Umbilical cord (tissue), 2 donors: ENCODE measurements at places on chromosomes 3 and 15.

DNA sequence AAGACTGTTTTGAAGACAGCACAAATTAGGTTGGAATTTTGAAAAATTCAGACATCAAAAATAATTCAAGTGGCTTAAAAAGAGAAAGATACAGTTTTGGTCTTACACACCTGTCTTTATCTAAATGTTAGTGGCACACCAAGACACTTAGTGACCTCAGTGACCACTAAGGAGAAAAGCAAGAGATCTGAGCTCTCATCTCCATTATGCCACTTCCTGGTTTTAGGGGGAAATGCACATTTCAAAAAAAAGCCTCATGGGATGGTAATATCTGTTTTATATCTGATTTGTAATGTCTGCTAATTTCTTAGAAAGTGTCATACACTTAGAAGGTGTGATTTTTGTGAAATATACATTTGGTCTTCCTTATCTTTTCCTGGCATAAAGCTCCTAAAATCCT lies 16.4 kb downstream of the IL12A start:
- no peak for DNase-seq

GRCh38 chr3:194105292-194105691 lies 30.7 kb upstream of the HES1 start:
- DNase-seq: no peak

DNA sequence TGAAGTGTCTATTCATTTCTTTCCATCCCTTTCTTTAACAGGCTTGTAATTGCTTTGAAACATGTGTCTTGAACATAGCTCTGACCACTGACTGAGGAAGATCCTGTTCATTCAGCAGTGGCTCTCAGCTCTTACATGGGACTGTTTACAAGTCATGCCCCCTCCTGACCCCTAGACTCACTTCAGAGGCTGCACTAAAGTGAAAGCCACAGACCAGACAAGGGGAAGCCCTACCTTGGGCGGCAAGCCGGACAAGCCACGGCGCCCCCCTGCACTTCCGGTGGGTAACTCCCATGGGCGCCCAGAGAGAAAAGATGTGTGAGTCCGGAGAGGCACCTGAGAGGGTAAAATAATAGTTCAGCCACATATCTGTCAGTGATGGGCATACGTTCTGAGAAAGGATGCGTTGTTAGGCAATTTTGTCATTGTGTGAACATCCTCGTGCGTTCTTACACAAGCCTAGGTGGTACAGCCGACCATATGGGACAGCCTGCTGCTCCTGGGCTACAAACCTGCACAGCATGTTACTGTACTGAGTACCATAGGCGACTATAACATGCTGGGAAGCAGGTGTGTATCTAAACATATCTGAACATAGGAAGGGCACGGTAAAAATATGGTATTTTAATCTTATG lies 116.2 kb downstream of the CHSY1 start:
- DNase-seq: no peak

DNA sequence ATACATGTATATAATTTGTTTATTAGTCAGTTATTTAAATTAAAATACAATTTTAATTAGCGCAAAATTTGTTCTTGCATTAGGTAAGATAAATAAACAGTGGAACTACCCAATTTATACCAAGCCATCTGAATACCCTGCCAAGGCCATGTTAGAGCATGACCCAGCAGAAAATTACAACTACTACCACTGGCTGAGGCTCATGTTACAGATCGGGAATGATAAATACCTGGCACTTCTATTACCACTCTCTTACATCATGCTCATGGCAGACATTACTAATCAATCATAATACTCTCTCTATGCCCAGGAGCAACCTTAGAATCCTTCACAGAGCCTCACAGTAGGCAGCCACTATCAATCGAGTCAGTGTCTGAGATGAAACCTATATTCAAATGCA lies 21.2 kb upstream of the LMOD3 start:
- DNase-seq: no peak

DNA sequence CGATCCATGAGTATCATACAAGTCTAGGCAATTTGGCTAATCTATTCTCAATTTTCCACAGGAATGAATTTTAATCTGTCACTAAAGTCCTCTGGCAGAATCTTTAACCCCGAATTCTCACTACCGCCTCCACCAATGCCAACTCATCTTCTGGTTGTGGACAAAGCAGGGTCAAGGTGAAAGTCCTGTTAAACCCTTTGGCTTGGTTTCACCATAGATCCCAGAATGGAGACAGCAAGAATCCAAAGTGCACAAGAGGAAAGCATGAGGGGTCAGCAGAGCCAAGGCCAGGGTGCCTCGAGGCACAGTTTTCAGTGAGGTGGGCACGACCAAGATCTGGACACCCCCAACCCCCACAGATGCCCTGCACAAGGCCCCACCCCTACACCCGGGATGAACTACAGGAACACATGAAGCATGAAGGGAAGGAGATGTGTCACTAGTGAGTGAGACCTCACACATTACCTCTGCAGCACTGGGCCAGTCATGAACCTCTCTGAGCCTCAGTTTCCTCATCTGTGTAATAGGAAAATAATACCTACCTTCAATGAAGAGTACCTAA lies 466.2 kb downstream of the EPHB1 start:
- no peak for DNase-seq
